Stimulated activated CD8-positive, alpha-beta memory T cell treated with anti-CD3 and anti-CD28 coated beads, Interleukin-2, amount 100 ng/mL, for 1 hour (primary cell): ENCODE measurements at places on chromosomes 12 and 14.

- no peak for DNase-seq
These were observed 320.1 kb upstream of the RTL1 start for GRCh38 chr14:101223561-101224162.

DNA sequence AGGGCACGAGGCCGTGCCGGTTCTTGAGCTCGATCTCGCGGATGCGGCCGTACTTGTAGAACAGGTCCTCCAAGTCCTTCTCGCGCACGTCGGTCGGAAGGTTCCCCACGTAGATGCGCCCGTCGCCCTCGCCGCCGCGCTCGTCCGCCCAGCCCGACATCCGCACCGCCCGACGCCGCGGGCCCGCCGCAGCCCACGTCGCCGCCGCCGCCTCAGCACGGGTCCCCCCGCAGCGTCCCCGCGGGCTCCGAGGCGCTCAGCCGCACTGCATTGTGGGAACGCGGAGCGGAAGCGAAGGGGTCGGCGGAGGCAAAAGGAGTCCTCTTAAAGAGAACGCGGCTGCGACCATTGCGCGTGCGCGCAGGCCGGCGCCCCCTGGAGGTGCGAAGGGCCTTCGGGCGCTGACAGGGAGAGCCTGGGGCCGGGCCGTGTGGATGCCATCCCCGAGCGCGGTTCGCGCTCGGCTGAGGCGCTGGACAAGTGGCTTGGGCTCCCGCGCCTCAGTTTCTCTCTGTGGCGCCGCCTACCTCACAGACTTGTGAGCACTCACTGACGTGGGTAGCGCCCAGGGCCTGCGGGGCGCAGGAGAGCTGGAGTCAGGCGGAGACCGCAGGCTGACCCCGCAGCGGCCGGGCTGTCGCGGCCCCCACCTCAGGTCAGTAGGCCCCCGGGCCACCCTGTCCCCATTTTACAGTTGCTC is at the start of gene SRSF9:
Gene SRSF9 (minus strand): TSS at position 299 of the 700 bp plus-strand sequence. CDS start 139 bp downstream, at position 160.
- peak; percentile 95 for DNase-seq

DNA sequence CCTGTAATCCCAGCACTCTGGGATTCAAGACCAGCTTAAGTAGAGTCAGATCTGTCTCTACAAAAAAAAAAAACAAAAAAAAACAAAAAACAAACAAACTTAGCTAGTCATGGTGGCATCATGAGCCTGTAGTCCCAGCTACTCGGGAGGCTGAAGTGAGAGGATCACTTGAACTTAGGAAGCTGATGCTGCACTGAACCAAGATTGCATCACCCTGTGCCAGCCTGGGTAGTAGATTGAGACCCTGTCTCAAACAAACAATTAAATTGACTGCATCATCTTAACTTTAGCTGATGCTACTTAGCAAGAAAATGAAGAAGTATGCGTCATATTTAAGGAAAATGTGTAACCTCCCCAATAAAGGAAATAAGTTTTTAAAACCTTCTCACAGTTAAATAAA is 136.6 kb upstream of the ATXN7L3B start:
- no peak for DNase-seq

DNA sequence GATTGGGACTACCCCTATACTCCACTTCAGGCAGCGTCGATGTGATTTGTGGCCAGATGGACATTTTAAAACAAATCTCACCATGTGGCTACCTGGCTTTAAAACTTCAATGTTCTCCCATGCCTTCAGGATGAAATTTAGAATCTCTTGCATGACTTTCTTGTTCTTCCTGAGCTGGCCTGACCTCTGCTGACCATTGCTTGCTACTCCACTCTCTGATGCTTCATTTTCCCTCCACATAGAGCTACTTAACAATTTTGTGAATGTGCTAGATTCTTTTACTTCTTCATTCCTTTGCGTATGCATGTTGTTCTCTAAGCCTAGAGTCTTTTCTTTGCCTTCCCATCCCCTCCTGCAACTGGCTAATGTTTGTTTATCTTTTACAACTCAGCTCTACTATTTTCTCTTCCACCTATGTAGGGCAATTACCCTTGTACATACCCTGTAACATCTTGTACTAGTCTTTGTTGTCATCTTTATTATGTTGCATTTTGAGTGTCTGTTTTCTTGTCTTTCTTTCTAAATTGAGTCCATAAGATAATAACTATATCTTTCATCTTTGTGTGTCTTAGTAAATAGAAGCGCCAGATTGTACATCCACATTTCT is 41.2 kb downstream of the YLPM1 start:
- no peak for DNase-seq

DNA sequence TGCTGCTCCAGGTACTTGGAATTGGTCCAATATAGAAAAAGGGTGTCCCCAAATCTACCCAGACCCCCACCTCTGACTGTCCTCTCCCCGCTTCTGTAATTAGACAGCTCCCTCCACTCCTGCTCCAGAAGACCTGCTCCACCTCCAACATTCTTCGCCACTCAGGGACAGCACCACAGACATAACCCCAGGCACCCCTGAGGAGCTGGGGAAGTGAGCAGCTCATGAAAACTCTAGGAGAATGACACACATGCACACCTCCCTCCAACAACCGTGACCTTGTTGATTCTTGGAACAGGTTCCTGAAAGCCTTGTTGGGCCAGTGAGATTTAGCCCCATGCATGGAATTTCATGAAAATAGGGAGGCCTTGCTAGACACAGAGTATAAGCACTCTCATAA is 8.2 kb downstream of the KRT4 start:
- no peak for DNase-seq

DNA sequence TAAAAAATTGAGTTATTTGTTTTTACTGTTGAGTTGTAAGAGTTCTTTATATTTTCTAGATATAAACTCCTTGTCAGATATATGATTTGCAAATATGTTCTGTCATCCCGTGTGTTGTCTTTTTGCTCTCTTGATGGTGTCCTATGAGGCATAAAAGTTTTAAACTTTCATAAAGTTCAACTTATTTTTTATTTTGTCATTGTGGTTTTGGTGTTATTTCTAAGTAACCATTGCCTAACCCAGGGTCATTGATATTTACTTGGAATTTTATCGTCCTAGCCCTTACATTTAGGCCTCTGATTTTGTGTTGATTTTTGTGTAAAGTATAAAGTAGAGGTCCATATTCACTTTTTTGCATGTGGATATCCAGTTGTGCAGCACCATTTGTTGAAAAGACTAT is 63.1 kb downstream of the SRGAP1 start:
- DNase-seq = no peak

- DNase-seq = no peak
These were observed 907.0 kb downstream of the DIO2 start for GRCh38 chr14:79304279-79304678.

- DNase-seq = no peak
These were observed 2.0 kb upstream of the CHURC1 start for GRCh38 chr14:64912261-64912660.

DNA sequence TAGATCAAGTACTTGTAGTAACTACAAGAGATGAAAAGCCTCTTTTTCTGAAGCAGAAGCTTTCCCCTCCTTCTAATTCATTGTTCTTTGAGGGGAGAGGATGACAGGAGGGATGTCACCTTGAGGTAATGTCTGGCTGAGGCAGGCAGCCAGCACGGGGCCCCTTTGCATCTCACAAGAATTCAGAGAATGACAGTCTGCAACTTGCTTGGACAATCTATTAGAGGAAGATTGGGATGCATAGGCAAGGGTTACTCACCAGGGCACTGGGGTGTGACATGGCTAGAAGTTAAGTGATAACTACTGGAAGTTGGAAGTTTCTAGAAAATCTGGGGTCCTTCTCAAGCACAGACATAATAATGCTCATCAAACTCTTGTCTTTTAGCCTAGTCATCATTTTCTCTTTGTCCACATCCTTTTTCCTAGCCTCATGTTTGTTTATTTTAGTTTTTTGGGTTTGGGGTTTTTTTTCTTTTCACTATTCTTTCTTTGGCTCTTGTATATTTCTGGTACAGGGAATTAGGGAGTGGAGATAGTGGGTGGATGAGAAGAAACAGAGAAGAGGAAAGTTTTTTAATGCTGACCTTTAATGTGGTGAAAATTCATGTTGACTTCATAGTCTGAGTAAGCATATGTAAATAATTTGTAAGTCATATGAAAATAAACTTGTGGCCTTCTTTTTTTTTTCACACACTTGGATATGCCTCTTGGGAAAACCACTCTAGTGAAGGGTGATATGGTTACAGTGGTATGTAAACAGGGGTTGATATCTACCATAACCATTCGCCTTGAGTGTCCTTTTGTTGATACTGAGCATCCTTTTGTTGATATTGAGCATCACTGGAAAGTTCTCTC is 55.1 kb downstream of the TTLL5 start:
- DNase-seq = no peak

GRCh38 chr14:22614240-22614799 is 16.2 kb downstream of the ABHD4 start:
- DNase-seq = no peak

- no peak for DNase-seq
These were observed 83.6 kb downstream of the NOS1 start for GRCh38 chr12:117277875-117278274.

DNA sequence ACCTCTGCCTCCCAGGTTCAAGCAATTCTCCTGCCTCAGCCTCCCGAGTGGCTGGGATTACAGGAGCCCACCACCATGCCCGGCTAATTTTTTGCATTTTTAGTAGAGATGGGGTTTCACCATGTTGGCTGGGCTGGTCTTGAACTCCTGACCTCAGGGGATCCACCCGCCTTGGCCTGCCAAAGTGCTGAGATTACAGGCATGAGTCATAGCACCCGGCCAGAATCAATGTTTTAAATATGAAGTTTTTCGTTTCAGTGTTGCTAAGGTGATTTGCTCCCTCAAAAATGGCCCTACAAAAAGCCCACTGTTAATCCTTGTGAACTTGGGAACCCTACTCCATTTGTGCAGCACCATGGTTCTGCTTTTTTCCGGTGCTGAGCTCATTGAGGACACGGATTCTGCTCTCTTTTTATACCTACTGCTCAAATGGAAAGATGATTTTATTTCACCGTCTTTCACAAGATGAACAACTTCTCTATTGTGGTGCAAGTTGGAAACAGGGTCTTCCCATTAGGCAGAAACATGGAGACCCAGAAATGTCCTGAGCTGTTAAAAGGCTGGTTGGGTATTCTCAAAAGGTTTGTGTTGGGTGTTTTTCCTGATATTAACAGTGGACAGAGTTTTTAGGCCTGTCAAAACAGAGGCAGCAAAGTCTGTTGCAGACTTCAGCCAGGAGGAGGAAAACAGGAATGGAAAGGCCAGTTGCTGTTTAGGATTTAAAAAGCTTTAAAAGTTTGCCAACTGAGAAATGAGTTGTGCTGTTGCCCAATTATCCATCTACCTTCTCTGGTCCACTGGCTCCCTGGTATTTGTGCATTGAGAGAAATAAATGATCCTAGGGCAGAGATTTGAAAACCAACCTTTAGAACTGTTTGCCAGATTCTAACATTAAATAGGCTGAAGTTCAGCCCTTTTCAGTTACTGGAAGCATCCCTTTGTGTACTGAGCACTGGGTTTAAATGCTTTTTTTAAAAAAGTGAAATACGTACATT is 85.8 kb downstream of the ATP23 start:
- no peak for DNase-seq

GRCh38 chr12:86081843-86082242 is 174.3 kb downstream of the MGAT4C start:
- no peak for DNase-seq

- DNase-seq = no peak
These were observed 92.0 kb downstream of the TTLL5 start for GRCh38 chr14:75752907-75753594.

- DNase-seq = no peak
These were observed 22.5 kb upstream of the HIF1A start for GRCh38 chr14:61672796-61673195.

DNA sequence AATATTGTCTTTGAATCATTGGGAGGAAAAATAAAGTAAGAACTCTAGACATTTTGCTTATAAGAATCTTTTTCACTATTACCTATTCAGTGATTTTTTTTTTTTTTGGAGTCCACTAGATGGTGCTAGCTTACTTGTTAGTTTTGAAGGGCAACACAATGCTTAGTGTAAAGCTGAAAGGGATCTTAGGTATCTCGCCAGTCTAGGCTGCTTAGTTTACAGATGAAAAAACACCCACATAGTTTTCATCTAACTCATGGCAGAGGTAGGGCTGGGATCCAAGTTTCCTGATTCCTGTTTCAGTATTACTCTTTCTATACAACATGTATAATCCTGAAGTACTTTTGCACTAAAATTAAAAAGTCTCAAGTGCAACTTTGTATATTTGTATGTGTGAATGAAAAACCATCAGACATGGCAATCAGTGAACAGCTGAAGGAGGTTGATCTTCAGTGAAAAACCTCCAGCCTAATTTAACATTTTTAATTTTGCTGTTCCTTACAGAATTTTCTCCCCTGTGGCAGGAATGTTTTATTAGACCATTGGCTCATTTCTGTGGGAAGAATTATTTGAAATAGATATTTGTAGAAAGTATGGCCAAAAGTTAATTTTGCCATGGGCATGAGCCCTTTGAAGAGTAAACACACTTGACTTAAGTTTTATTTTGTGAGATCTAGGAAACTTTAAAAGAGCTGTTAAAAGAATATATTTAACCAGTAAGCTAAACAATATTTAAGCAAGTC is 40.7 kb downstream of the LRRIQ1 start:
- no peak for DNase-seq

- DNase-seq = no peak
These were observed 449.6 kb upstream of the CCDC196 start for GRCh38 chr14:66036547-66036946.

DNA sequence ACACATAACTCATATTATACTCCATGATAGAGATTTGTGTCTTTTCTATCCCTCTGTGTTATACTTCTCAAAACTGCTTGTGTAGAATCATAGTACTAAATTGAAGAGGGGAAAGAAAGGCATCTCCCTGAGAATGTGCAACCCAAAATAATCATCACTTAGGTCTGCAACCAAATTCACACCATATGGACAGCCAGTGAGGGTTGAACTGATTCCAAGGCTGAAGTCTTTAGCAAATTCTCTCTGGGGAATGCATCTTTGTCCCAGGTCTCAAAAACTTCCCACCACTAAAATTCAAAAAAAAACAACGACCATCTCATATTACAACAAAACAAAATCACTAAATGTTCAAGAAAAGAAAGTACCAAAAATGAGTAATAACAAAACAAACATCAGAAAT is 11.0 kb downstream of the ZFC3H1 start:
- DNase-seq = no peak

DNA sequence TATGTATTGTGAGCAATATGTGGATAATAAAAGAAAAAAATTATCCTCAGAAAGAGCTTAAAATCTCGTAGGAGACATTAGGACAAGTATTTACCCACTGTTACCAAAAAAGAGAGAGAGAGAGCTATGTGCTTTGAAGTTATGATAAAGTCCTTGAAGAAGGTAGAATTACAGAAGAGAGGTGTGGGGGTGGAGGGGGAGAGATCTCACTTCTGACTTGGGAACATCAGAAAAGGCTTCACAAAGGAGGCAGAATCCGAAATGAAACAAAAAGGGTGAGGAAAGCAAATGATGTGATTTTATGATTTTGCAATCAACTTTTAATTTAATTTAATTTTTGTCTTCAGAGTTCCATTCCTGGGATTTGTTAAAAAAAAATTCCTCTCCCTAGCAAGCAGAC is 311.8 kb upstream of the ATP2B1 start:
- DNase-seq = no peak

GRCh38 chr12:10940389-10940788 is 1.3 kb upstream of the TAS2R14 start:
- no peak for DNase-seq

GRCh38 chr12:38157933-38158401 is 158.6 kb upstream of the ALG10B start:
- no peak for DNase-seq

- DNase-seq = no peak
These were observed 81.9 kb downstream of the E2F7 start for GRCh38 chr12:76983420-76983819.
